Hippocampal formation (tissue), 2 donors: ENCODE measurements at places on chromosomes 12 and 14.

DNA sequence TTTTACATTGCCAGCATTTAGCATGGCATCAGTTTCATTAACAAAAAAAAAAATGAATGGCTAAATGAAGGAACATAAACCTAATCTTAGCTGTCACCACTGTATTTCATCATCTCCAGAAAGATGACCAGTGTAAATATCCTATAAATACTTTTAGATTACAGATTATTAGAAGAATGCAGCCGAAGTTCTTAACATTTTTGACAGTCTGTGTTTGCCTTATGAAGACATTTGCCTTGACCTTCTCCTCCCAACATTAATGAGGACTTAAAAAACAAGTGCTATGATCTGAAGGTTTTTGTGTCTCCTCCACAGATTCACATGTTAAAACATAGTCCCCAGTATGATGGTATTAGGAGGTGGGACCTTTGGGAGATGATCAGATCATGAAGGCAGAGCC lies 253.0 kb downstream of the SNAPC1 start:
- DNase-seq = no peak

DNA sequence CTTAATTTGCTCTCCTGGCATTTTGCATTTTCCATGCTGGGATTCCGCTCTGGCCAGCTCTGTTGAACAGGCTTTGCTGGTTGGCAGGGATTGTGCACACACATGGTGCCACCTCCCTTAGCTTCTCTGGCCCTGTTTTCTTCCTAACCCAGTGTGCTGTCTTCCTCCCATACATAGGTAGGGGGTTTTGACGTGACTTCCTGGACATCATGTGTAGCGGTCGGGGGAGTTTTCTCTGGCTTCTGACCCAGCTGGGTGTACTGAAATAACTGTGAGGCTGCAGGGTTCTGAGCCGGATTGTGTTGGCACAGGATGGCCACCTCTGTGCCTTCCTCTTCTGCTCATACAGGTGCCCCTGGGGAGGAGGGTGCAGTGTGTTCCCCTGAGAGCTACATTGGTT lies 25.7 kb downstream of the C14orf132 start:
- DNase-seq = no peak

- no peak for DNase-seq
Measured at GRCh38 chr14:68325267-68325807, 467.5 kb downstream of the ZFP36L1 start.

- no peak for DNase-seq
Measured at GRCh38 chr14:34682787-34683321, 31.5 kb downstream of the CFL2 start.

GRCh38 chr14:95675486-95675885 lies 10.7 kb upstream of the TCL1B start:
- no peak for DNase-seq

DNA sequence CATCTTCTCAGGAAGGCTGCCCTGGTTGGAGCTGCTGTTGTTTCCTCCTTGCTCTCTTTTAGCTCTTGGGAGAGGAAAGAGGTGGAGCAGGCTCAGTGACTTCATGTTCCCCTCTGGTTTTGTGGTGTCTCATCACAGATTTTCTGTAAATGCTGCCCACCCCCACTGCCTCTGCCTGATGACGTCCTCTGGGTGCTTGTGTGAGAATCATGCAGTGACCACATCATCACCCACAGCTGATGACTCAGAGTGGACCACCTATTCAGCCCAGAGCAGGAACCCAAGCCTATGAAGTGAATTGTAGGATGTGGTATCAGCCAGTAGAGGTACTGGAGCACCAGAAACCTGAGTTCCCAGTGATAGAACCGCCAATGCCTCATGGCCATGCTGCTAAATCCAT lies at the start of gene GZMB:
GZMB (minus strand) TSS at position 33 of the 400 bp plus-strand sequence; CDS start at position 3, 30 bp downstream.
- DNase-seq = no peak

GRCh38 chr12:3355378-3355900 lies 135.6 kb upstream of the PRMT8 start:
- no peak for DNase-seq
